ENCODE measurements at places on chromosomes 16 and 17.

GRCh38 chr17:56641373-56641772, 47.9 kb downstream of the NOG start:
- no peak for DNase-seq

DNA sequence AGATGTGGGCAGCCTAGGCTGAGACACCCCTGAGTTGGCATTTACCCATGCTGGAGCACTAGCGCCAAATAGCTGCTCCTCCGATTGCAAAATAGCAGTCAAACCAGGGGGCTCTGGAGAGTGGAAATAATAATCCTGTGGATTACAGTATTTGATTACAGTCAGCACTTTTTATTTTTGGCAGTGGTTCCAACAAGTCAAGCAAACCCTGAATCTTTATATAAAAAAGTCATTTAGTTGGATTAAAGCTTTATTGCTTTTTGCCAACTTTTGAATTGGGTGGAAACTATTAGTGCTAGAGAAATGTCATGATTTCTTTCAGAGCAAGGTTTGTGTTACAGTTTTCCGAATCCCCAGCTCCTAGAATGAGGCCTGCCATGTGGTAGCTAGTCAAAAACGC, 99.3 kb upstream of the FAM20A start:
- no peak for DNase-seq

DNA sequence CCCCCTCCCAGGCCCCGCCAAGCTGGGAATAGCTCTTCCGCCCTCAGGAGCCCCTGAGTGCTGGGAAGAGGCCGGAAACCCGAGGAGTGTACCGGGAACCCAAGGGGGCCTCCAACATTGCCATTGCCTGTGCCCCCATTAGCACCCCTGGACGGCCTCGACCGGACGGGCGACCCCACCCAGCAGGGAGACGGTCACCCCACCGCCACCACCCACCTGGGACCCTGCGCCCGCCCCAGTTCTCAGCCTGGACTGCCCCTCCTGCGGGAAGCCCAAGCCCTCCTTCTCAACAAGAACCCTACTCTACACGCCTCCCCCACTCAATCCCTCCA, 2.0 kb downstream of the CARHSP1 start:
- no peak for DNase-seq

DNA sequence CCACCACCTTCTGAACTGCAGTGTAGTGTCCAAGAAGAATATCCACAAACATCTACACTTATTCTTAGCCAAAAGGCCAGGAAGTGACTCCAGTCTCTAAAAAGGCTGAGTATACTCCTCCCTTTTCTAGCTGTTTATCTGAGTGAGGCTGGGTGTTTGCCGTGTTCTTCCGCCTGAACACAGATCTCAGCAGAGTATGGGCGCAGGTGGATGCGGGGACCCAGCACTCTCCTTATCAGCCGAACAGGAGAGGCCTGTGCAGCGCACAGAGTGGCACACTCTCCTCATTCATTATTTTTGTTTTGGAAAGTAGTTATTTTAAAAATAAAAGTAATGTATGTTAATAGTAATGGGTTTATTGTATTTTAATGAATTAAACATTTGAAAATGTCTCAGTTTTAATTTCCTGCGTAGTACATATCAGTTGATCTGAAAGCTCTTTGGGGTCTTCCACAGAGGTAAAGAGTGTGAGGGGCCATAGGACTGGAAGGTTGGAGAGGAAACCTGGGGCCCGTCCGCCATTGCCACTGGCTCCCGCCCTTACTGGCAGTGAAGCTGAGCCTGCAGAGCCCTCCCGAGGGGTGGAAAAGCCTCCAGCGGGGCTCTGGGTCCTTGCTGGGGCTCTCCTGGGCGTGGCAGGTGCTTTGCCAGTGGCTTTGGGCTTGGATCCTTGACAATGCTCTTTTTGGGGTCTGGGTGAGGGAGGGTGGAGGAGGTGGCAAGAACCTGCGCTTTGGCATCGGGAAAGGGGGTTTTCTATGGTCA, 53.8 kb downstream of the PDPK1 start:
- no peak for DNase-seq

DNA sequence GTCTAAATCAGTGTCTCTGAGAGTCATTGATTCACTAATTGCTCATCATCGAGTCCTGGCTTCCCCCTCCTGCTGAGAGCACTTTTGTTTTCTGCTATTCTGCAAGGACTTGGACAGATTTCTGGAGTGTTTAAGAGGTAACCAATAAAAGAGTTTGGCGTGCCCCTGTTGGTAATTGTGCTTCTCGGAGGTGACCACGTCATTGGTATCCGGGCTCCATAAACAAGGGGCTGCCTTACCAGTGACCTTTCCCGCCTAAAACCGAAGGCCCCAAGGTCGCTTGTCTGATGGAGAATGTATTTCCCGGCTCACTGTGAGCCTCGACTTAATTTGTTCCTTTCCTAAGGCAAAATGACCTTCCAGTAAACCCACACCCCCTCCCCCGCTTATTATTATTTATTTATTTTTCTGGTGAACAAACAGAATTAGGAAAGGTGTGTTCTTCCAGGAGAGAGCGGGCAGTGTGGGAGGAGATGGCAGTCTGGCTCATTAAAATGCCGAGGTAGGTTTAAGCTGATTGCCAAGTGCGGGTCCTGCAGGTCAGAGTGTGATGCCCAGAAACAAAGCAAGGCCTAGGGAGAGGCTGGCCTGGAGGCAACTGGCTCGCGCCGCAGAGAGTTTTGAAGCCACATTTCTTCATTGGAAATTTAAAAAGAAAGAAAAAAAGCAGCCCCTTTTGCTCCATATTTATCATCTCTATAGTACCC, 30.2 kb downstream of the MSI2 start:
- no peak for DNase-seq

- DNase-seq, result no peak
Observed at GRCh38 chr17:1590029-1590746, 27.6 kb upstream of the PITPNA start.

DNA sequence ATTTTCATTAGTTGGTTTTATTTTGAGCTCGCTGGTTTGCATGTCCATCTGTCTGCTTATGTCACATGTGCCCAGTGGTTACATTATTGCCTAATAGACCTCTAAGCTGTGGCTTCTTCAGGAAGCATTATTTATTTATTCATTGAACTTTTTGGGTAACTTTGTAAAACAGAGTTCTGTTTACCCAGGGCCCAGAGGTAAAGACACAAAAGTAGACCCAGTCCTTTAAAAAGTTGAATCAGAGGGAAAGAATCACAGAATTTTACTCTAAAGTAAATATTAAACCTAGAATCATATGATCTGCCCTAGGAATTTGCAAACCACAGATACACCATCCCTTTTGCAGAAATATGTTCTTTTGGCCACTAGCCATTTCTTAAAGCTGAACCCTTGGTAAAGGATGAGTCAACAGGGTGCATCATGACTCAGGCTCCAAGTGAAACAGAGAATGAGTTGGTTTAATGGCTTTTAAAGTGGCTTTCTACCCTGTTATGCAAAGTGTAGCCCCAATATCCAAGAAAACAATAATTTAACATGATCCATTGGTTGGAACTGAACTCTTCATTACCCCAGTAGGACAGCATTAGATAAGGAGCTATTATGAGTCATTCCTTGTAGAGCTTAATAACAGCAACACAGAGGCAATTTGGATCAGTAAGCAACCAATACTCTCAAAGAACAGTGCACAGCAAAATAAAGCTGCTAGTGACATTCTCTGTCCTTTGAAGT, 236.3 kb downstream of the KCNJ2 start:
- DNase-seq, result no peak

DNA sequence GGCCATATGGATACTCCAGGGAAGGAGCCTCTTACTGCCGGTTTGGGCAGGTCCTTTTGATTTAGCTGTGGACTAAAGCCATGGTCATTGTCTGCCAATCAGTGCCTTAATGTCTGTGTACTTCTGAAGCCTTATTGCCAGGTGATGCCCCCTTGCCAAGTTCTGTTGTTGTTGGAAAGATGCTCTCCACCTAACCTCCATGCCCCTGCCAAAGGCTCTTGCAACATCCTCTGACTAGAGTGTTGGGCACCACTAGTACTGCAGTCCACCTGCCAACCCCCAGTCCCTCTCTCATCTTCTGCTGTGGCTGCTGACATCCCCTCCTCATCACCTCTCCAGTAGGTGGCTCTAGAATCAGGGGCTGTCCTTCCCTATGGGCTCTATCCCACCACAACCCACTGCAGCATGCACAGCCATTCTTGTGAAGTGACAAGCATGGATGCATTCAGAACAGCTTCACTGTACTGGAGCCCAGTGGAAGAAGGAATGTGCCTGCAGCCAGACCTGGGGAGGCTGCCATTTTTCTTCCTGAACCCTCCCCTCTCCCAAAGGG, 375.3 kb upstream of the CDH5 start:
- no peak for DNase-seq

Measured in NCI-H526 (cell line).